ENCODE measurements at places on chromosomes 5 and 9. TPM values are rescaled to one million over a fixed set of nuclear protein-coding genes. Genes with fewer than 3 reads are reported as not detected.

DNA sequence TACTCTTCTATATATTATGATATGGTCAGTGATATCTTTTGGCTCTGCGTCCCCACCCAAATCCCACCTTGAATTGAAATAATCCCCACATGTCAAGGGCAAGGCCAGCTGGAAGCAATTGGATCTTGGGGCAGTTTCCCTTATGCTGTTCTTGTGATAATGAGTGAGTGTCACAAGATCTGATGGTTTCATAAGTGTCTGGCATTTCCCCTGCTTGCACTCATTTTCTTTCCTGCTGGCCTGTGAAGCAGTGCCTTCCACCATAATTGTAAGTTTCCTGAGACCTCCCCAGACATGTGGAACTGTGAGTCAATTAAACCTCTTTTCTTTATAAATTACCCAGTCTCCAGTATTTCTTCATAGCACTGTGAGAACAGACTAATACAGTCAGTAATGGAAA, 45.0 kb upstream of the TNC start:
- no peak for ATAC-seq

Gene TRAF1
- 1.2 TPM for total RNA-seq

Gene TRIP13
- 12.5 TPM for total RNA-seq

Gene KIAA1958
- 3.9 TPM for total RNA-seq

DNA sequence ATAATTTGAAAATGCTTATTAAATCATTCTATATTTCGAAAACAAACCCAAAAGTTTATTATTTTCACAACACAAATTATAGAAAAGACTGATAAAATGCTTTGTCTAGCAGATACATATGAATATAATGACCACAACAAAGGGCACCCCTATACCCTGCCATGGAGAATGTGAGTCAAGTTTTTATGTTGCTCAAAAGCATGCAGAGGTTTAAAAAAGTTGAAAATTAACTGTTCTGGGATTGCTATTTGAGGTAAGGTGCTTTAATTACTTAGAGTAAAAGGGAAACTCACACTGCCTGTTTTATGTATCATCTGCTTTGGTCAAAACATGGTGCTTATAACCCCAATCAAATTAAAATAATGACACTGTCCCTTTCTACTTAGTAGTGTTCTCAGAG, 41.0 kb downstream of the MLANA start:
- ATAC-seq = no peak

- no peak for ATAC-seq
Measured at GRCh38 chr5:125926172-125926571, 497.0 kb upstream of the GRAMD2B start.

DNA sequence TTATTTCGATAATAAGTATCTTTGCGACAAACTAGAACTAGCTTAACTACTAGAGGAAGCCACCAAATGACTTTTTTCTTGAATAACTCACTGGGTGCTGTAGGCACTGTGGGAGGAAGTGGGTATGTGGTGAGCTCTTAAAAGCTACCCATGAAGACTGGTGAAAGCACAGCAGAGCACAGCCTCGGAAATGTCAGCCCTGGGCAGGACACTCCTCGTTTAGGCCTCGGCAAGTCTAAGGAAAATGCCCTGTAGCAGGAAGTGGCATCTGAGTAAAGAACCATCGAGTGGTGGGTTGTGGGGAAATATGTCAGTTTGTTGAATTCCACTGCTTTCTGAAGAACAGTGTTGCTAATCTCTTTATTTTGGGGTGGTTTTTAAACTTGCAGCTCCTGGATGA, 44.0 kb upstream of the NCS1 start:
- ATAC-seq = peak; percentile 57

Gene IL4
- total RNA-seq = not detected
